ENCODE measurements at places on chromosomes 2 and 18.

GRCh38 chr2:136381722-136382633, 264.0 kb upstream of the CXCR4 start:
- peak; percentile 24 for DNase-seq

DNA sequence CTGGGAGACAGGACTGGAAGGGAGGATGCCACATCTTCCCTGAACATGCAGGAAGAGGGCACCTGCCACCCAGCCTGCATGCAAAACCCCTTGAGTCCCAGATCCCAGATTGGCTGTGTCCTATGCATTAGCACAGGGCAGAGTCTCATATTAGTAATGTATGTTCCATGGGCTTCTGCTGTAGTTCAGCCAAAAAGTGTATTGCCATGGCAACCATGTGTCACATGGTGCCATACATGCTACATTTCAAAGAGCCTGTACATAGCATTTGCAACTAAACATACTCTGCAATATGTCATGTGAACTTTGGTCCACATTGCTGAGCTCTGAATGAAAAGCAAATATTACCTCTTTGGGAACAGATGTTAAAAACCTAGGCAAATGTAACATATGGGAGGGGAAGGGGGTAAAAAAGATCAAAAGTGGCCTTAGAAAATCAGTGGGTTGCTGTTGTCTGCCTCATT, 78.4 kb downstream of the DPP4 start:
- DNase-seq, result no peak

DNA sequence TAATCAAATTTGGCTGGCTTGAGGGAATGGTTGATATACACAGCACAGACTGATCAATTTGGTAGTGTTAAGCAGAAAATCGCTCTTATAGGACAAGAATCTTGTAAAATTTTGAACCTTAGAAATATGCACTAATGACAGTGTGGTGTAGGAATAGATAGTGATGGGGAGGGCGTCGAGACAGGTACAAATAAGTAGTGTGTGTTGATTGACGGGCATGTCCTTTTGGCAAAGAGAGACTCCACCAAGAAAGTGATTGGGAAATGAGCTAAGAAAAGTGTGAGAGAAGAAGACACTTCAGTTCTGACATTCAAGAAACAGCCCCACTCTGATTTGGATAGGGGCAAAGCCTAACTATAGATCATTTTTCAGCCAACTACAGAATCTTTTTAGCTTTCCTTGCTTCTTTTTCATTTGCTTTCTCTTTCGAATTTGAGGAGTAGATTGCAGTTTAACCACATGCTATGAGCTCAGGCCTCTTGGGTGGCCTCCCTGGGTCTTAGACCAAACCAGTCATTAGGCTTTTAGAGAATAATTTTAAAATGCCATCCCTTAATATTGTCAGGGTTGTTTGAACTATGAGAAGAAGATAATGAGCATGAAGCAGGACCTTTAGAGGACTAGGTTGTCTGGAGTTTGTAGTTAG, 127.1 kb downstream of the CERS6 start:
- no peak for DNase-seq

GRCh38 chr2:216915557-216916150, 55.8 kb upstream of the TNP1 start:
- DNase-seq, result no peak

DNA sequence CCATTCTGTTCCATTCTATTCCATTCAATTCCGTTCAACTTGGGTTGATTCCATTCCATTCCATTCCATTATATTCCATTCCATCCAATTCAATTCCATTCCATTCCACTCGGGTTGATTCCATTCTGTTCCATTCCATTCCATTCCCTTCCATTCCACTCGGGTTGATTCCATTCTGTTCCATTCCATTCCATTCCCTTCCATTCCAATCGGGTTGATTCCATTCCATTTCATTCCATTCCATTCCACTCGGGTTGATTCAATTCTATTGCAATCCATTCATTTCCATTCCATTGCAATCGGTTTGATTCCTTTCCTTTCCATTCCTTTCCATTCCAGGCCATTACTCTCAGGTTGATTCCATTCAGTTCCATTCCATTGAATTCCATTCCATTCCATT, 1138.4 kb downstream of the RPIA start:
- DNase-seq, result no peak

DNA sequence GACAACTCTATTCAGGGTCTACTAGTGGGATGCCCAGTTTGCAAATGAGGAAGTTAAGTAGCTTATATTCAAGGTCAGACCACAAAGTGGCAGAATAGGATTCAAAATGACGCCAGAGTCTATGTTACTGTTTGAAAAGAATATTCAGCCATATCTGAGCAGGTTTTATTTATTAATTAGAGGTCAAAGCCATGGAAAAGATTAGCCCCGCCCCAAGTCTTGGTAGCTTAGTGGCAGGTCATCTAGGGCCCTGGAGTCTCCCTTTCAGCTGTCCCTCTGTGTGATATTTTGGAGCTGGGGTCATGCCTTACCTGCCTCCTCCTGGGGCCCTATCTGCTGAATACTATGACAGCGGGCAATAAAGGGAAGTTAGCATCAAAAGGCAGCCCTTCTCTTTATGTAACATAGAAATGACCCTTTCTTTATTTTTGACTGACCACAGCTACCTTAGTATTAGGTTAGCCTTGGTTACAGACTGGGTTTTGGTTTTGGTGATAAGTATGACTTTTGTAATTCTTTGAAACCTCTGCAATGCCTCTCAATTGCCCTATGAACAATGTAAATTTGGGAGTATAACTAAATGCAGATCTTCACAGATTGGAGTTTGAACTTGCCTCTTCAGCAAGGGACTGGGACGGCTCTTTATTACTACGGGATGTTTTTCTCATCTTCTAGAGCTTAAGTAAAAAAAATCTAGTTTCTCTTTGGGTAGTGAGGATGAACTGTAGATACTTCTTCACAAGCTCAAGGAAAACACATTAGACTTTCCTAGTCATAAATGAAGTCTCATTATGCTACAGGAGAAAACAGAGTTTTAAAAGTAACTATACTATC, 153.0 kb upstream of the ITGA4 start:
- DNase-seq, result no peak

DNA sequence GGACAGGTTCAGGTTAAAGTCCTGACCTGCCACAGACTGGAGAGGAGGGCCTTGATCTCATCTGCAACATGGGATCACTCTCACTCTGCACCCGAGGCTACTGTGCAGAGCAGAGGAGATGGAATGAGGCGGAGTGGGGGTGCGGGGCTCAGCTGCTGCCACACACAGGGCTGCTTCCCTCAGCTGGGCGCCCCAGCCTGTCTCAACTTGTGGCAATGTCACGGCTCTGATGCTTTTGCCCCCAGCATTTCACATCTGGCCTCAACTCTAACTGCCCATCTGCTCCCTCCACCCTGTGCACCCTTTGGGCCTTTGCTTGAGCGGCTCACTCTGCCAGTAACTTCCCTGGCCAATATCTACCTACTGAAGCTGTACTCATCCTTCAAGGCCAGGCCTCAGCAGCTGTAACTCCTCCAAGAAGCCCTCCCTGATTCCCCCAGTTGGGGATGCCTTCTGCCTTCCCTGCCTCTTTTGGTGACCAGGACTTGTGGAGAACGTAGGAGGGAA, 70.3 kb downstream of the POLR1A start:
- DNase-seq, result no peak

DNA sequence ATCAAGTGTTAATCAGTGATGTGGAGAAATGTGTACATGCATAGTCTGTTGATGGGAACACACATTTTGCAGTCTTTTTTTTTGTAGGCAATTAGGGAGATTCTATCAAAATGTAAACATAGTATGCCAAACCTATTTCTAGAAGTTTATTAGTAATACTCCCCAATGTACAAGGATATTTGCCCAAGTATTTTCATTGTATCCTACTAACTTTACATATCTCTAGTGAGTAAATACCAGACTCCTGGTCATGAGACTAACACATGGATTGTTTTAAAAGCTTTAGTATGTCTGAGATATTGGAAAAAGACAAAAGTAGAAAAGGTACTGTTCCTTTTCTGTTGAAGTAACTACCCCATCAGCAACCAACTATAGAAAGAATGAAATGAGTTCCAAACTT, 513.0 kb downstream of the PTPRM start:
- DNase-seq, result no peak

DNA sequence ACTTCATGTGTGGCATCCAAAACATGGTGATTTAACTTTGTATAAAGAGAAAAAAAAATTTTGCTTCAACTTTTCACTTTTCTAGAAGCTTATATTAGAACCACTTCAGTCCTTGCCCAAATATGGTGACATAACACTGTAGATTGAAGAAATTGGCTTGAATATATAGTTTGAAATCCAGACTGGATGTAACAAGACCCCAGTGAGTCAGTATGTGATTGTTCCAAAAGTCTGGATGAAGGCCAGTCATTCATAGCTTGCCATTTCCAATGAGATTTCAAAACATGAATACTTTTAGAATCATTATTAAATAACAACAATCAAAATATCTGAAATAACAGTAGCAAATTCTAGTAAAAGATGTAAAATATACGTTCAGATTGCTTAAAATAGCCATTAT, 104.8 kb upstream of the FN1 start:
- no peak for DNase-seq

GRCh38 chr2:96207774-96208142, 869 bp downstream of the STARD7 start:
- DNase-seq, result no peak

- no peak for DNase-seq
Observed at GRCh38 chr2:74789271-74789670, 44.7 kb upstream of the HK2 start.

DNA sequence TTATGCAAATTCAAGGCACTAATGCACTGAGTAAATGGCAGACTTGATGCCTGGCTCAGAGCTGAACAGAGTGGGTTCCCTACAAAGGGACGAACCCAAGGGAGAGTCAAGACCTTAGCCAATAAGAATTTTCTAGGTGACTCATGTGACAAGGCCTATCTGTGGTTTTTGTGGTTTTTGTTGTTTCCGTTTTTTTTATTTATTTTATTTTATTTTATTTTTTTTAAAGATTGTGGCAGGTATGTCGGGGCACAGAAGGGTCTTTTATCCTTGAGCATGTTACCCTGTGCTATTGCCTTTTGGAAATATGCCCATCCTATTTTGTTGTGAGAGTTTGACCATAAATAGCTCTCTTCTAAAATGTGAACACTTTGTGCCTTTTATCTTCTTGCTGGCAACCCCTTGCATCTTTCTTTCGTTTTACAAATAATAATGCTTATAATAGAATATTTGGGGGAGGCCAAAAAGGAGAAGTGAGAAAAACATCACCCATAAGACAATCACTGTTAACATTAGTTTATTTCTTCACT, 113.4 kb upstream of the AQP4 start:
- DNase-seq, result no peak

- DNase-seq, result no peak
Observed at GRCh38 chr2:191428141-191428540, 182.9 kb downstream of the MYO1B start.

- DNase-seq, result no peak
Observed at GRCh38 chr2:233375490-233376314, 21.4 kb downstream of the DGKD start.

DNA sequence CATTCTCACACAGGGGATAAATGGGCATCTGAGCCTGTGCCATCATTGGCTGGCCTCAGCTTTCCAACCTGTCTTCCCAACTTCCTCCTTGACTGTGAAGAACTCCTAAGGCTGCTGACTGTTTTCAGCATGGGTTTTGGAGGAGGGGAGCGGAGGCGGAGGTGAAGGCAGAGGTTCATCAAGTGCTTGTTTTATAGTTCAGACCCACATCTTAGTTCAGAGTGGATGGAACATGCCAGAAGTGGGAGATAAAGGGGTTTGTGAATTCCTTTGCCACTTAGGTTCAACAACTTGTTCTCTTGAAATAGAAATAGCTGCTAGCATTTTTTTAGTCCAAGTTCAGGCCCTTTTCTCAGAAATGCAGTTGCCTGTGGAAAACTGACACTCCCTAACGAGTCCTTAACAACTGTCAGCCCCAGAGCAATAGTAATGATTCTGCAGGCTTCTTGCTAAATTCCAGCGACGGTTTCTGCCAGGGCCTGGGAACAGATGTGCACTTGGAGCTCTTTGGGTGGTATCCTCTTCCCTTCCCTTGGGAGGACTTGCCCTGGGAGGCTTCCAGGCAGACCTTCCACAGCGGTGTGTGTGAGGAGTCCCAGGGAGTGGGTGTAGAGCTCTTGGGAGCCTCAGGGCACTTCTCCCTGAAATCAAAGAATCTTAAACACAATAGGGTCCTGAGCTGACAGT, 30.1 kb upstream of the ITGA6 start:
- no peak for DNase-seq

DNA sequence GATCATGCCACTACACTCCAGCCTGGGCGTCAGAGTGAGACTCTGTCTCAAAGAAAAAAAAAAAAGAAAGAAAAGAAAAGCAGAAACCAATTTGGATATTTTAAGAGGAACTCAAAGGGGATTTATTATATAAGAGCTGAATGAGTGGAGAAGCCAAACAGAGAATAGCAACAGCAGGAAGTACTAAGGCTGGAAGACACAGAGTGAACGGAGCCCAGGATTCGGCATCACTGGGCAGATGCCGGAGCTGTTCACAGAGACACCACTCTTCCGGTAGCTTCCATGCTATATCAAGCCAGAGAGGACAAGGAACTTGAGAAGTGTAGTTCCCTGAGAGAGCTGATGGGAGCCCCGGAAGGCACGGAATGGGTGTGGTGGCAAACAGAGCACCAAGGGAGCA, 47.0 kb upstream of the CABLES1 start:
- DNase-seq, result no peak

DNA sequence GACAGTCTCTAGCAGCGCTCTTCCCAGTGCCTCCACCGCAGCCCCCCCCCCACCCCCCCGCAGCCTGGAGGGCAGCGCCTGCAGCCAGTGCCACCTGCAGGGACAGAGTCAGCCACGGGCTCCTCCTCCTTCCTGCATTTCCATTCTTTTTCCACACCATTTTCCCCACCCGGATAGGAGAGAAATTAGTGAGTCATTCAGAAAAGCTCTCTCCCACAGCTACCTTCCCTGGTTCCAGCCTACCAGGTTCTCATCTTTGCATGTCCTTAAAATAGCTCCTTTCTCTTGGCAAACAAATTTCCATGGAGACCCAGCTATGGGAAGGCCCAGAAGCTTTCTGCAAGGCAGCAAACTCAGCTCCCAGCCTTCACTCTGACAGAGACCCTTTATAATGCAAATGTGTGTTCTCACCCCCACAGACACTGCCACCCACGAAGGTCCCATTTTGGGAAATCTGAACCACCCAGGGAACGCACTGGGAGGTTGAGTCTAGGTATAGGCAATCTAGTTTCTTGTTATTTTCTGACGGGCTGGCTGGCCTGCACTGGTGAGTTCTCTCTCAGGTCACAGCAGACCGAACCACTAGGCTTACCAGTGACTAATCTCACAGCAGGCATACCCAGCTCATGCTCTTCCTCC, 41.8 kb upstream of the ATG16L1 start:
- DNase-seq, result no peak

GRCh38 chr2:38945911-38946310, 56.2 kb downstream of the ARHGEF33 start:
- DNase-seq, result no peak

All from activated CD8-positive, alpha-beta memory T cell treated with anti-CD3 and anti-CD28 coated beads for 1 hour (primary cell).